Mucosa of gallbladder (tissue), 1 donor: ENCODE measurements at places on chromosomes 12 and 14.

GRCh38 chr12:569803-570434 lies 93.3 kb downstream of the NINJ2 start:
- peak; percentile 87 for DNase-seq

DNA sequence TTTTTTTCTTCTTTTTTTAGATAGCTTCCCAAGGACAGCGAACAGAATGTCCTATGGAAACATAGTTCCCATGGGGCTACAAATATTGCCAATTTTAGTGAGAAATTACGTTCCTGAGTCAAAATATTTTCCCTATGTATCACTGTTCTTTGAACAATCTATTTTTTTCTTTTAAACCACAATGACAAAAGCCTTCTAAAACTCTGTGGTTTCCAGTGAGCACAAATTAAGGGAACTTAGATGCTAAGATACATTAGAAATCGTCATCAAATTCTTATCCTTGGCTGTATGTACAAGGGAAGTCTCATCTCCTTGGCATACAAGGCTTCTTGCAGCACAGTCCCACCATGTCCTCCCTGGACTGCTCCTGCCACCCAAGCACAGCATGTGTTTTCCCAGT lies 17.9 kb downstream of the CPM start:
- DNase-seq, result no peak

- DNase-seq, result no peak
Observed at GRCh38 chr12:60072911-60073310, 477.1 kb downstream of the SLC16A7 start.

GRCh38 chr14:33805593-33805992 lies 145.3 kb downstream of the EGLN3 start:
- no peak for DNase-seq

DNA sequence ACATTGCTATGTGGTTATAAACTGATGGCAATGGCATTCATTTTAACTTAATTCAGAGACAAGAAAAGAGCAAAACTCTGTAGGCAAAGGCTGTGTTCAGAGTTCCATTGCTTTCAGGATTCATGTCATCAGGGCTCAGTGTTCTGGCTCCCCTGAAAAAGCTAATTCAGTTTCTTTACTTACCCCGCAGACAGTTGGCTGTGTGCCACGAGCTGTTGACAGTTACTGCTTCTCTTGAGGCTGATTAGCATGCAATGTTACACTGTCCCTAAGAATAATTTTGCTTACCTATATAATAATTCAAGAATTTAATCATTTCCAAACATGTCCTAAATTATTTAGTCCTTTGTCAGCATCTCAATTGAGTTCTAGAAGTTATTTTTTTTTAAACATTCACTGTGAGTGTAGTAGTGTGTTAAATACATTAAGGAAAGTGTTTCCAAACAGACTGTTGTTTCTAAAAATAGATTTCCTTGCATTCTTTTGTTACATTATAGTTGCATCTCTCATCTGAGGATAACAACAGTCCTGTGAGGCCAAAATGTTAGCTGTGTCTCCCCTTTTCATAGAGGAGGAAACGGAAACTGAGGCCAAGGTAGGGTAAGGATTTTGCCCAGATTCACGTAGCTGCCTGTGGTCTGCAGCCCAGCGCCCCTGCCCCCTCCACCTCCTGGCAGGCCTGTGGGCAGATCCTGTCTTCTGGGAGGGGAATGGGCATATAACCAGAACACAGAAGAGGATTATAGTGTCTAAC lies 98.6 kb downstream of the PELI2 start:
- DNase-seq, result no peak

GRCh38 chr14:99387880-99388279 lies 92.8 kb downstream of the SETD3 start:
- DNase-seq, result no peak
